ENCODE measurements at places on chromosomes 13 and 19. TPM values are rescaled to one million over a fixed set of nuclear protein-coding genes. Genes with fewer than 3 reads are reported as not detected.

DNA sequence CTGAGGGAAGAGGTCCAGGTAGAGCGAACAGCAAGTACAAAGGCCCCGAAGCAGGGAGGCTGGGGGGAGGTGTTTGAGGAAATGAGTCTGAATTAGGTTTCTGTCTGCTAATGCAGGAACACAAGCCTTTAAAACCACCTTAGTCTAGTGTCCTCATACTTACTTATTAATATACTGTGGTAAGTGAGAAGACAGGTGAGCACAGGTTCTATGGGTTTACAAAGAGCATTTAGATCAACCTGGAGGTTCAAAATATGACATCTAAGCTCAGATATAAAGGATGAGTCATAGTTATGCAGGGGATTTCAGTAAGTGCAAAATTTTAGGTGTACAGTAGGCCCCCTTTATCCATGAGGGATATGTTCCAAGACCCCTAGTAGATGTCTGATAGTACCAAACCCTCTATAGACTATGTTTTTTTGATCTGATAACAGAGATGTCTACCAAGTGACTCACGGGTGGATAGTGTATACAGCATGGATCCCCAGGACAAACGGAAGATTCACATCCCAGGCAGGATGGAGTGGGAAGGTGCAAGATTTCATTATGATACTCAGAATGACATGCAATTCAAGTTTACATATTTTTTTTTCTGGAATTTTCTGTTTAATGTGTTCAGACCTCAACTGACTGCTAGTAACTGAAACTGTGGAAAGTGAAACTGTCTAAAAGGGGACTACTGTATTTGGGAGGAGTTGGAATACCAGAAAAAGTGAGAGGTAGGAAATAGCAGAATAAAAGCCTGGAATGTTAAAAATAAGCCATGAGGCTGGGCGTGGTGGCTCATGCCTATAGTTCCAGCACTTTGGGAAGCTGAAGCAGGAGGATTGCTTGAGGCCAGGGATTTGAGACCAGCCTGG lies 18.2 kb upstream of the MED4 start:
- DNase-seq, result peak; percentile 22

DNA sequence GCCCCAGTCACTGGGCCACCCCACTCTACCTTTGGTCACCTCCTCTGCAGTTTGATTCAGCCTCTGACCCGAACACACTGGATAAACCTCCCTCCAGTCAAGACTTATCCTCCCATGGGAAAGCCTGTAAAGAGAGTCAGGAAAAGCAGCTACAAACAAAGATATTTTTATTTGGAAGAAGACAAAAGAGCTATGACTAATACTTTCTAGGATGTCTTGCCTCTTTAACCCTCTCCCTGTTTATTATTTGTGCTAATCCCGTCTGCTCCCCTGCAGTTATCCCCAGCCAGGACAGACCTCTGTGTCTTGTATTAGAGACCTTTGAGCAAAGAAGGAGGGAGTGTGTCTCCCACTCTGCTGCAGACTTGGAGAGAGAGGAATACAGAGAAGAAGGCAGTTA lies 178.3 kb downstream of the EFNB2 start:
- peak; percentile 40 for DNase-seq

DNA sequence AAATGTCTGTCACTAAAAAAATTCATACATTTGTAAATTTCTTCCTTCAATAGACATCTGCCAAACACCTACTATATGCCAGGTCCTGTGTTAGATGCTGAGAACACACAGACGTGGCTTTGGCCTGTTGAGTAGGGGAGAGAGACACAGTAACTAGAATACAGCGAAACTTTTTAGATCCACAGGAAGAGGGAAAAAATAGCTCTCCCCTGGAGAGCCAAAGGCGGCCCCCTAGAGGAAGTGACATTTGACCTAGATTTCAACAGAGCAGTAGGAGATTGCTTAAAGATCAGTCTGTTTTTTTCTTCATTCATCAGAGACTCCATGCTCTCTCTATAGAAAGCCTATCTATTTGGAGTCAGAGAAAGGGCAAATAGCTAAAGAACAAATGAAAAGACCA lies 11.3 kb downstream of the LCP1 start:
- no peak for DNase-seq

DNA sequence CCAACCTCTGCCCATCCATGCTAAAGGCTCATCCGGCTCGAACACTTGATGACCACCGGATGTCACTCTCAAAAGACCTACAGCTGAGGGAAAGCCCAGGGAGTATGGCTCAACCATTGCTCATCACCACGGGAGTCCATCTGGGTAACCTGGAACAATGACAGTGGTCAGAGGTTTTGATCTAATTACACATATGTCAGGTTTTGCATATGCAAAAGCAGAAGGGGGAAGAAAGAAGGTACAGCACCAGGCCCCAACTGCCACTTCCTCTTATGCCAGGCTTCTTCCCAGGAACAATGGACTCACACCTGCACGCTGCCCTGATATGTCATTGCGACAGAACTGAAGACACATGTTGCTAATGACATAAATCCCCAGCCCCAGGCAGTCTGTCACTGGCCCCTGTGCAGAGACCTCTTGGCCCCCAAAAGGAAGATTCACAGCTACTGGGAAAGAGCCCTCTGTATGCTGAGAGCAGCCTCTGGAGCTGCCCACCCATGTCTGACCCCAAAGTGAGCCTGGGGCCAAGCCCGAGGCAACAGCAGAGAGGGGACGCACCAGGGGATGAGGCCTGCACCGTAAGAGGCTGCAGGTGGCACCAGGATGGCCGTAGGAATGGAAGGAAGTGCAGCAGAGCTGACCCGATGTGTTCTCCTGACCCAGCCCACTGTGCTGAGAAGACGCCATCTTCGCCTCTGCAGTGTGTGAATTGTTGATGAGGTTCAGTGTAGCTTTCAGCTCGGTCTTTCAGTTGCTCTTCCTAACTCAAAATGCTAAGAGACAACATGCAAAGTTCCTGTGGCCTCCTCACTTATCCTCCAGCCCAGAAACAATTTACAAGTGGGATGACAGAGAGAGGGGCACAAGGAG lies 26.3 kb downstream of the EPS15L1 start:
- DNase-seq, result peak; percentile 83

ADGRE1 gene
- total RNA-seq, result 1.1 TPM

GRCh38 chr19:5096536-5096935 lies 127.6 kb downstream of the KDM4B start:
- DNase-seq, result no peak

DNA sequence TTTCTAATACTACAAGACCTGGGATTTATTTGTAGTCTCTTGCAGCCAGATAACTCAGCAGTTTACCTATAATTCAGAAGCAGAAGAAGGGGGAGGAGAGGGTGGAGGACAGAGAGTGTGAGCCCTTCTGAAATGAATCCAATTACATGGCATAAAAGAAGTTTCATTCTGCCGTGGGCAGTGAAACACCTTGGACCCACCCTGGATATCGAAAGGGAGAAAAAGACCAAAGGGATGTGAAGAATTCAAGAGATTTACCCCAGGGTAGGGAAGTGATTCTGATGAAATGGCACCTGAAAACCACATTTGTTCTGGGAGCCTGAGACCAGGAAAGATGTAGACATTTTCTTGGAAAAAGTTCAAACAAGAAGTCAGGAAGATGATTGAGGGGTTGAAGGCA lies 140.9 kb downstream of the NDFIP2 start:
- DNase-seq, result no peak

NEK5 gene
- not detected for total RNA-seq

DNA sequence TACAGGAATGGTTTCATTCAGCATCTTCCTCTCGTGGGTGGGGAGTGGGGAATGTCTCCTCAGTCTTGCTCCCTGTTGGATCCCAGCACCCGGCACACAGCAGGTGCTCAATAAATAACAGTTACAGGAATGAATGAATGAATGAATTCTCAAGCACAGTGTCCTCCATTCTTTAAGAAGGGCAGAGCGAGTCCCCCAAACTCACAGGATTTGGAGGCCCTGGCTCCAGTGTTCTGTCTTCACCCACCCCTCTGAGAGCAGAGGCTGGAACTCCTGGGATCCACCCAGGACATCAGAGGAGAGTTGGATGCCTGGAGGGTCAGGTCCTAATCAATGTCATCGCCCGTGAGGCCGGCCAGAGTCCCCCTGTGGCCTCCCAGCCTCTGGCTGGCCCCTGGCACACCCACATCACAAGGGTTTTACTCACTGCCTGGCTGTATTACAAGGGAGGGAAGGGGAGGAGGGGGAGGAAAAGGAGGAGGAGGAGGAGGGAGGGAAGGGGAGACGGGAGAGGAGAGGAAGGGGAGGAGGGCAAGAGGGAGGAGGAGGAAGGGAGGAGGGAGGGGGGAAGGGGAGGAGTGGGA lies 8.7 kb upstream of the CREB3L3 start:
- DNase-seq, result peak; percentile 86

- peak; percentile 11 for DNase-seq
These were observed 467 bp upstream of the CLN5 start for GRCh38 chr13:76991432-76991795.

DNA sequence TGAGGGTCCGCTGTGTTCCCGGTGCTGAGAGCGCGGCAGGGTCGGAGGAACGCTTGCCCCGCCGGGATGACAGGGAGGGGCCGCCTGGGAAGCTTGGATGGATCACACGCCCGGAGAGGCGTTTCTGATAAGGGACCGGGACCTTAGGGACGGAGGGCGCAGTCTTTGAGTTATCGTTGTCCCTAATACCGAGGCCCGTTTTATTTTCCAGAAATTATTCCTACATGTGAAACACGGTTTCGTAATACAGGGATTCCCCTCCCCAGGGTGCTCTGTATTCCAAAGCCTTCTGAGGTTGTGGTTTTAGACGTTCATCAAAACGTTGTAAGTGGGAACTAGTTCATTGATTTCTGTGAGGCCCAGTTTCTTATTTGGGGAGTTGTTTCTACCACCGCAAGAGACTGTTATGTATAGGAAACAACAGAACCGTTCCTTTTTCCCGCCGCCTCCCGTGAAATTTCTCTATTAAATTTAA lies 752 bp downstream of the PDCD5 start:
- DNase-seq, result peak; percentile 40

USPL1 gene
- total RNA-seq, result 17.0 TPM

ICAM5 gene
- total RNA-seq, result 0.53 TPM

GRCh38 chr19:14560776-14561108 lies 11.1 kb downstream of the NDUFB7 start:
- no peak for DNase-seq

GRCh38 chr13:19586904-19587634 lies 25.7 kb upstream of the TPTE2 start:
- DNase-seq, result no peak

PROZ gene
- not detected for total RNA-seq

- no peak for DNase-seq
These were observed 3.7 kb downstream of the CREB3L3 start for GRCh38 chr19:4157164-4157563.

DNA sequence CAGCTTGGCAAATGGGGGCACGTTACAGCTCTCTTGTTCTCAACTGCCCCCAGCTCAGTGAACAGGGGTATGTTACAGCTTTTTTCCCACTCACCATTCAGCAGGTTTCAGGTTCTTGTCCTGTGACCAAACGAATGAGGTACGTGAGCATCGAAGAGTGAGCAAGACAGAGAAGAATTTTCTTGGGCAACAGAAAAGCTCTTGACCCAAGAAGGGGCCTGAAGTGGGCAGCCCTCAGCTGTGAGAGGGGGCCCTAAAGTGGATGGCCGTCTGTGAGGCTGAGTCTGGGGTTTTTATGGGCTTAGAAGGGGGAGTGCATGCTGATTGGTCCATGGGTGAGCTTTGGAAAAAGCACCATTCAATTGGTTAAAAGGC lies 21.4 kb downstream of the CCDC70 start:
- no peak for DNase-seq

GRCh38 chr13:32443111-32443510 lies 15.2 kb upstream of the N4BP2L1 start:
- DNase-seq, result no peak

- no peak for DNase-seq
These were observed 322.3 kb downstream of the EFNB2 start for GRCh38 chr13:106213028-106213757.

- no peak for DNase-seq
These were observed 24.5 kb downstream of the C19orf47 start for GRCh38 chr19:40323705-40324104.

GRCh38 chr19:30006207-30006606 lies 64.2 kb downstream of the URI1 start:
- no peak for DNase-seq

DNAJB1 gene
- total RNA-seq, result 216 TPM

- no peak for DNase-seq
These were observed 6.8 kb downstream of the ATP8A2 start for GRCh38 chr13:25378528-25378927.

ZNF766 gene
- total RNA-seq, result 14.6 TPM

DNA sequence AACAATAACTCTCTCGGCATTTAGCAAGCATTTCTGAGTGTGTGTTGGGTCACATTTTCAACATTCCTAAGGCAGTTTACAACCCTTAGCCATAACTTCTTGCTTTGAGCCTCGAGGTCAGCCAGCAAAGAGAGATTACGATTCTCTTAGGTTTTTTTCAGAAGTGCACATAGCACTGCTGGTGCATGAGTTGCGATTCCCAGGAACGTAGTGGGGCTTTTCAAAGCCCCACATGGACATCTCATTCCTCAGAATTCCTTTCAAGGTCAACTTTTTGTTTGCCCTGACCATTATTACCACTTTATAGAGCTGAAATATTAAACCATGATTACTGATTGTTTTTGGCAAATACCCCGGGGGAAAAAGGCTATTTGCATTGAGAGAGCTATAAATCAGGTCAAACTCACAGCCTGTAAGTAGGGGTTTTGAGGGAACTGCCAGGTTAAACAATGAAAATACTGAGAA lies 705.3 kb downstream of the GPC5 start:
- DNase-seq, result no peak

DNA sequence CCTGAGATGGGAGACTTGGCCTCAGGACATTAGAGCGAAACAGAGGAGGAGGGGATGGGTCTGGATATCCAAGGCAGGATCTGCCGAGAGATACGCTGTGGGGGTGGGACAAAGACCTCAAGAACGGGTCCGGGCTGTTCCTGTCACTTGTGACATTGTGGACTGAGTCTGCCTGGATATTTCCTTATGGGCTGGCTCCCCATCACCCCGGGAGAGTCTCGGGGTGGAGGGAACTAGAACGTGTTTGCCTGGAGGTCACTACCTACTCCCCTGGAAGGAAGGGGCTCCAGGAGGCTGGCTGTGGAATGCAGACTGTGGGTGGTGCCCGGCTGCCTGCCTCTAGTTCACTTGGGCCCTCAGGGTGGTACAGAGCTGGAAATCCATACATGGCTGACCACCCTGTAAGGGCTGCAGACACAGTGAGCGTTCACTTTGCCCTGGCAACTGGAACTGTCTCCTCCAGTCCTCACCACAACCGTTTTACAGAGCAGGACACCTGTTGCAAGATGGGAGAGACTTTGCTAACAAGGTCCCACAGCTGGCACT lies 26.4 kb downstream of the DNM2 start:
- no peak for DNase-seq

PPM1N gene
- total RNA-seq, result 0.31 TPM

SLC8A2 gene
- not detected for total RNA-seq

GRCh38 chr13:98549006-98549727 lies 27.7 kb downstream of the STK24 start:
- peak; percentile 24 for DNase-seq

SIGLEC12 gene
- not detected for total RNA-seq

- DNase-seq, result peak; percentile 80
These were observed 28.2 kb downstream of the KCNC3 start for GRCh38 chr19:50300814-50301606.

TBXA2R gene
- total RNA-seq, result 3.4 TPM

Data from A172 (cell line).